Activated CD4-positive, alpha-beta T cell treated with anti-CD3 and anti-CD28 coated beads, Interleukin-2, amount 10 ng/mL, durations not matched to agents 7 days and 5 days (primary cell): ENCODE measurements at places on chromosomes 3 and 15.

GRCh38 chr15:39908186-39908585 lies 11.9 kb downstream of the GPR176 start:
- DNase-seq = no peak
- peaks cover 8% of the 10 kb centered on the region for H3K27me3 ChIP-seq

GRCh38 chr15:89677381-89677780 lies 1.8 kb downstream of the PLIN1 start:
- H3K4me1 ChIP-seq = no peaks in the 10 kb centered on the region
- no peak overlapping the region for H3K27ac ChIP-seq
- no peak overlapping the region for H3K4me3 ChIP-seq

- no peaks in the 10 kb centered on the region for H3K36me3 ChIP-seq
- H3K27ac ChIP-seq = no peak overlapping the region
- peaks cover 6% of the 10 kb centered on the region for H3K4me1 ChIP-seq
- peaks cover 5% of the 10 kb centered on the region for H3K27me3 ChIP-seq
These were observed 231.3 kb downstream of the VPS13C start for GRCh38 chr15:61828860-61829513.

DNA sequence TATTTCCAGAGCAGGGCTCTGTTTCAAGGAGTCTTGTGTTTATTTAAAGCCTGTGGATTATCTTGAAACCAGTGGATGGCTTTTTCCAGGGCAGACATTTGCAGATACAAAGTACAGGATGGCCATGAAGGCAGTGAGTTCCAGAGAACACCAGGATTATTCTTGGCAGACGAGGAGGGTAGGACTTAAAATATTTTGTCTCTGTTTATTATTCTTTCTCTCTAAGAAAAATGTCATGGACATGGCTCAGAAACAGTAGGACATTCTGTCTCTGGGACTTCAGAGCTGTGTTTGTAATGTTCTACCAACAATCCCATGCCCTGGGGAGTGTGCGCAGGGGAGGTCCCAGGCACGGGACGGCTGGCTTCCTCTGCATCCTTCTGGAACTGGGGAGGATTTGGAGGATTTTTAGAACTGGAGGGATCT lies 125.9 kb downstream of the ATP10A start:
- peaks cover 15% of the 10 kb centered on the region for H3K36me3 ChIP-seq
- no peak overlapping the region for H3K27ac ChIP-seq
- peaks cover 23% of the 10 kb centered on the region for H3K4me1 ChIP-seq
- no peak for DNase-seq
- H3K27me3 ChIP-seq = no peaks in the 10 kb centered on the region
- no peak overlapping the region for H3K4me3 ChIP-seq

DNA sequence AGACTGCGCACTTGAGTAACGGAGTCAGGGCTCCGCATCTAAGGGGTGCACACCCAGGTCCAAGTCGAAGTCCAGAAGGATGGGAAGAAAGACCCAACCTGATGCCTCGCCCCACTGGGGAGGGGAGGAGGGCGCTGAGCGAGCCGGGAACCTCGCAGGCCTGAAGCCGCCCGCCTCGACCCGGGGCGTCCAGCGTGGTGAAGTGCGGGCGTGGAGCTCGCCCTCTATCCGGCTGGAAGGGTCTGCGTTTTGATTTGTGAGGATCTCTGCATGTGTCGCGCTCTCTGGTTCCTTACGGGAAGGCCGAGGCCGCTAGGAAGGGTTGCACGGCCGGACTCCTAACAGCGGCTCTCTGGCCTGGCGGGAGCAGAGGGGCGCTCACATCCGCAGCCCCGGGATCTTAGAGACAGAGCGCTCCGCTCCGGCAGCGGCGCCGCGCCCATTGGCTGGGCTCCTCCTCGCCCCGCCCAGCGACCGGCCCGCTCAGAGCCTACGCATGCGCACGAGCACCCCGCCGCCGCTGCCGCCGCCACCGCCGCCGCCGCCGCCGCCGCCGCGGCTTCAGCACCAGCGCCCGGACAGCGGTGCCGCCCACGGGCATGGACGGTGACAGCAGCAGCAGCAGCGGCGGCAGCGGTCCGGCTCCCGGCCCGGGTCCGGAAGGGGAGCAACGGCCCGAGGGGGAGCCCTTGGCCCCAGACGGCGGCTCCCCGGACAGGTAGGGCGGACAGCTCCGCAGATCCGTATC lies at the start of gene DISP2:
Gene DISP2 (plus strand): TSS at position 497 of the 748 bp plus-strand sequence. CDS start 103 bp downstream, at position 600.
- H3K36me3 ChIP-seq = no peaks in the 10 kb centered on the region
- H3K27me3 ChIP-seq = peaks cover 20% of the 10 kb centered on the region
- DNase-seq = peak; percentile 88
- H3K27ac ChIP-seq = no peak within 1 kb of the TSS
- peak within 1 kb of the TSS; percentile 75 for H3K4me3 ChIP-seq
- H3K4me1 ChIP-seq = peaks cover 11% of the 10 kb centered on the region

DNA sequence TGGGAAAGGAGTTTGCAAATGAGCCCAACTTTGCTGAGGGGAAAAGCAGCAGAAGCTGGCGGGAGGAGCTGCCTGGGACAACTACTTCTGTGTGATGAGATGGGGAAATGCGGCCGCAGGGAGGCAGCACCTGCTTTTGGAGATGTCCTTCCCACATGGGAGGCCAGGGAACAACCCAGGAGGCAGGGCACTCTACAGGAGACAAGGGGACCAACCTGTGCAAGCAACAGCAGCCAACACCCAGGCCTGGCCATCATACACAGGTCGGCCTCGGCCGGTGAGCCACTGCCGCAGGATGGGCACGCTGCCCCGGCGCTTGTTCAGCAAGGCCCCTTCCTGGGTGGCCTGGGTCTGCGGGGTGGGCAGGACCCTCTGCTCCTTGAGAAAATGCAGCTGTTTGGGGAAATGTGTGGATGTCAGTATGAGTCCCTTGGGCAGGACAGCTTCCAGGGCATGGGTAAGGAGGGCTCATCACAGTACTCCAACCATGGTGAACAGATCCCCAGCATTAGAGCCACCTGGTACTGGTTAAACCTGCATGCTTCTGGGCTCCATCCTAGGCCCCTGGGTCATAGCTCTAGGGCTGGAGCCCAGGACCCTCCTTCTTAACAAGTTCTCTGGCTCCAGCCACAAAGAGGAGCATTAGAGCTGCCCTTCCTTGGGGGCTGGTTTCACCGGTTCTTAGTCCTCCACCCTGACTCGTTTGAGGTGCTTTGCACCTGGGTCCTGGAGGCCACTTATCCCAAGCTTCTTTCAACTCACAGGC lies 11.6 kb downstream of the EPB42 start:
- H3K27ac ChIP-seq = no peak overlapping the region
- peaks cover 3% of the 10 kb centered on the region for H3K27me3 ChIP-seq
- H3K4me3 ChIP-seq = no peak overlapping the region
- DNase-seq = no peak

DNA sequence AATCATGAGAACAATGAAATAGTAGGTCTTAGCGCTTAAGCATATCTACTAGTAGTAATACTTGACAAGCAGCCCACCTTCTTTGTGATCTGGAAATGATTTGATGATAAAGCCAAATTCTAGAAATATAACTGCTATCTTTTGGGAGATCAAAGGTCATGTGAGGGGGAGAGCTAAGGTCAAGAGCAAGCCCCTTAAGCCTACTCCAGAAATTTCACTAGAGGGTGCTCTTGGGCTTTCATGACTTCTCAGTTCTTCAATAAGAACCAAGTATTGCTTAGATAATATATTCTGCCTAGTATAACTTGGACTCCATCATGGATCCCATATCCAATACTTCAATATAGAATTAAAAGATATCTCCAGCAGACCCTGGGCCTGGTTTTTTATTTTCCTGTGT lies 319.6 kb downstream of the ZBTB20 start:
- no peaks in the 10 kb centered on the region for H3K36me3 ChIP-seq
- DNase-seq = no peak
- H3K4me1 ChIP-seq = no peaks in the 10 kb centered on the region

- no peak overlapping the region for H3K4me3 ChIP-seq
- no peaks in the 10 kb centered on the region for H3K4me1 ChIP-seq
- no peaks in the 10 kb centered on the region for H3K36me3 ChIP-seq
- H3K27me3 ChIP-seq = peaks cover 2% of the 10 kb centered on the region
- H3K27ac ChIP-seq = no peak overlapping the region
These were observed 85.7 kb upstream of the MYZAP start for GRCh38 chr15:57505949-57506391.

DNA sequence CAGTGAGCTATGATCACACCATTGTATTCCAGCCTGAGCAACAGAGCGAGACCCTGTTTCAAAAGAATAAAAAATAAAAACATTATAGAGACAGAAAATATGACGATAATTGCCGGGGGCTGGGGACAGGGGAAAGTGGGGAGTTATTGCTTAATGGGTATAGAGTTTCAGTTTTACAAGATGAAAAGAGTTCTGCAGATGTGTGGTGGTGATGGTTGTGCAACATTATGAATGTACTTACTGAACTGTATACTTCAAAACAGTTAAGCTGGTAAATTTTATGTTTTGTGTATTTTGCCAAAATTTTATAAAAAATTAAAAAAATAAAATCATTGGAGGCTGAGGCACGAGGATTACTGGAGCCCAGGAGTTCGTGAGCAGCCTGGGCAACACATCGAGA lies 24.8 kb upstream of the ZNF774 start:
- H3K4me3 ChIP-seq = no peak overlapping the region
- no peaks in the 10 kb centered on the region for H3K36me3 ChIP-seq
- H3K27me3 ChIP-seq = peaks cover 2% of the 10 kb centered on the region
- no peak for DNase-seq

GRCh38 chr3:171055336-171056178 lies 29.0 kb upstream of the SLC2A2 start:
- no peak for DNase-seq
- no peak overlapping the region for H3K27ac ChIP-seq
- H3K36me3 ChIP-seq = no peaks in the 10 kb centered on the region
- no peaks in the 10 kb centered on the region for H3K4me1 ChIP-seq
